ENCODE measurements at places on chromosomes 4 and X.

DNA sequence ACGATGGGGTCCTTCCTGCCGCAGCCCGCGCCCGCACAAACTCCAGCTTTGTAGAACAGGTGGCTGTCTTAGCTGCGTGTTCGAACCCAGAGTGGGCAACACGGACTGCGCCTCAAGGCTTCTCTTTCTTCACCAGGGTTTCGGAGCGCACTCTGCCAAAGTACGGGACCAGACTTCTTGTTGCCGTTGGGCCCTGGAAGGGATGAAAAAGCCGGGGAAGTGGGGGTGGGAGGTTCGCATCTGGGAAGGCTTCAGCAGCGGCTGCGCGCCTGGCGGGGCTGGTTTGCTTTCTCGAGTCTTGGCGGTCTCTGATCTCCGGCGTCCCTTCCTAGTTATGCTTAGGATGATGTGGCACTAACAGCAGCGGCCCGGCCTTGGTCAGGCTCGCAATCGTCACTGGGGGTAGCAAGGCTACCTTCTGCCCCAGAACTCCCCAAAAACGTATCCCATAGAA is 673 bp downstream of the PARM1 start:
- DNase-seq, result peak; percentile 52

DNA sequence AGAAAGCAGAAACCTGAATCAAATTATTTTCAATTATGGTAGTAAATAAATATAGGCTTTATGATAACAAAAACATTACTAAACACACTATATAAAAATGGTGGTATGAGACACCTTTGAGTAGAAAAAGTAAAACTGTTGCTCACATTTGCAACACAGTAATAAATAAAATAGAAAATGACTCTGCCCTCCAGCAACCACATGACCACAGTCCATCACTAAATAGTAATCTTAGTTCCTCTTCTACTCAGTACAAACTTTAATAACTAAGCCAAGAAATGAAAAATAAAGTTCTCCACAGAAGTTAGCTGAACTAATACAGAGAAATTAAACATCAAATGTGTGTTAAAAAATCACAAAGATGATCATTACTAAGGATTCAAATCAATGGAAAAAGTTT is 108.5 kb downstream of the ADGRA3 start:
- no peak for DNase-seq

GRCh38 chr4:48698029-48698971 is 81.8 kb downstream of the FRYL start:
- peak; percentile 79 for DNase-seq

DNA sequence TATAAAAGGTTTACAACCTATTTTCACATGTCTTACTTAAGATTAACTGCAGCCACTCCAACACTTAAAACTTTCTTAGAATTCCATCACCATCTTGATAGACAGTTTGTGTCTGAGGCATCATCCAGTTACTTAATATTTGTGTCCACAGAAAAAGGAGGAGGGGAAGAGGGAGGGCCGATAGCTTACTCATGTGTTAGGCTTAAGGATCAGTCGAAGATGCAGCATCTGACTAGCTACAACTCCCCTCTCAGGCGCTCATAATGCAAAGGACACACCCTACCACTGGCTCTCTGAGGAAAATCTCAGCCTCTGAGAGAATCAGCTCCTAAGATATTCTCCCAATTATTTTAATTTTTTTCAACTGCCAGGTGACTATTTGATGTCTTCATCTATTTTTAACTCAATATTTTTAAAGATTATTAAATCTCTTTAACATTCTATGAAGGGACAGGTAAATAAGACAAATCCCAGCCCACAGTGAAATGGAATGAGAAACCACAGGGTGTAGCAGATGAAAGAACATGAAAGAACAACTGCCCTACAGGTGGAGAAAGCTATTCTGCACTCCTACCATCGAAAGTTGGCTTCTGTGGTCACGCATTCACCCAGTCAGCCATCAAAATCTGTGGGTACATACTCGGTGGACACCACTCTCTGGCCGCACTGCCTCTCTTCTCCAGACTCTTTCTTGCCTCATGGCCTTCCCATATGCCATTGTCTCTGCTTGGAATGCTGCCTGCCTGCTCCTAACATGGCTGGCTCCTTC is 48.0 kb downstream of the ARAP2 start:
- DNase-seq, result no peak

GRCh38 chr4:114287079-114287696 is 307.7 kb upstream of the ARSJ start:
- no peak for DNase-seq

DNA sequence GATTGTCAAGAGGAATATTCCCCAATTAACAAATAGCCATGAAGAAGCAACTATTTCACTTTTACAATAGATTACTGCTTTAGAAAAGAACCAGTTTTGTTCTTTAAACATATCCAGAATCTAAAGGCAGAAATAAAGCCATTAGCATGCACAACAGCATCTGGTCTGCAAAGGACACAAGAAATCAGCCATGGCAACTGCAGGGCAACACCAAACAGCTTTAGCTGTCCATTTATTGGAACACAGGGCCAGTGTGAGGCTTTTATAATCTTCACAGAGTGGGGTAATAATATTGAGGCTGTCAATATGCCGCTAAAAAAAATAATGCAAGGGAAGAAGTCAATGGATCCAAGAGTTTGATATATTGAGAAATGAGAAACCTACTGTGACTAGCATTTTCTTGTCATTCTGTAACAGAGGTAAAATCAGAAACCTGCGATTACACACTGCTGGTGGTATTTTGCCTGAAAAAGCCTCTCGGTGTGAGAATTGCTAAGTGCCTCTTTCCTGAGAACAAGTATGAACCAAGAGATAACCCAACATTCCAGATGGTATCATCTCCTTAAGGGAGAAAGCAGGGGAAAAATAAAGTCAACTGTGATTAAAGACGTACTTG is 2.7 kb upstream of the BANK1 start:
- no peak for DNase-seq

- DNase-seq, result peak; percentile 80
Measured at GRCh38 chr4:48653217-48654014, 126.7 kb downstream of the FRYL start.

GRCh38 chrX:48001260-48001659 is 2.5 kb downstream of the ZNF182 start:
- DNase-seq, result no peak

DNA sequence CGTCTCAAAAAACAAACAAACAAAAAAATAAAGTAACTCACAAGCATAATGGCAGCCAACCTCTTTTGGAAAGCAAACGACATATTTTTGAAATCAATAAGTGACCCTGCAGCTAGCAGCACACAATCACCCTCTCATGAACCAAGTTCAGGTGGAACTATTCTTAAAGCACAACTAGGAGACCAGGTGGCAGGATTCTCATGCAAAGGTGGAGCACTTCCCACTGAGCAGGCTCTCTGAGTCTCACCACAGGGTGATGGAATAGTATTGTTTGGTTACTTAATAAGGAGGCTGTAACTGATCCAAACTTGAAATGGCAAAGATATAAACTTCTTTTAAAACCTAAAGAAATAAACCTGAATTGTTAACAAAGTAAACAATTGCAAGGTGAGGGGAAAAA is 1293.1 kb downstream of the PCDH19 start:
- DNase-seq, result no peak

DNA sequence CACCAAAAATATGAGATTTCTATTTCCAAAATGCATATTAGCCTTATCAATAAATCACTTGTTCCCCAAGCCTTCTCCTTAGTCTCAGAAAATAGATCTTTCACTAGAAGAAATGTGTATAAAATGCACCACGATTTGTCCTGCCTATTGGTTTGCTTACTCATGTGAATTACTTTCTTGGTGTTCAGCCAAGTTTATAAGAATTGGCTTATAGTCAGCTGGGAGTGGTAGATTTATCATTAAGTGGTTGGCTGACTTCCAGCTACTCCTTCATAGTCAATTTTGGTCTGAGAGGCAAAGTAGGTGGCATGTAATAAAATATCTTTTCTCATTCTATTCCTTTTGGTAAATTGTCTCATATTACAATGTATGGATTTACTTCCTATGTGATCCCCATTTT is 1.3 kb downstream of the SULT1E1 start:
- no peak for DNase-seq

GRCh38 chr4:24382381-24382780 is 202.0 kb downstream of the DHX15 start:
- no peak for DNase-seq

- DNase-seq, result peak; percentile 81
Measured at GRCh38 chr4:11428899-11429698, 405 bp upstream of the HS3ST1 start.

GRCh38 chr4:42311591-42311990 is 85.7 kb upstream of the SHISA3 start:
- no peak for DNase-seq

DNA sequence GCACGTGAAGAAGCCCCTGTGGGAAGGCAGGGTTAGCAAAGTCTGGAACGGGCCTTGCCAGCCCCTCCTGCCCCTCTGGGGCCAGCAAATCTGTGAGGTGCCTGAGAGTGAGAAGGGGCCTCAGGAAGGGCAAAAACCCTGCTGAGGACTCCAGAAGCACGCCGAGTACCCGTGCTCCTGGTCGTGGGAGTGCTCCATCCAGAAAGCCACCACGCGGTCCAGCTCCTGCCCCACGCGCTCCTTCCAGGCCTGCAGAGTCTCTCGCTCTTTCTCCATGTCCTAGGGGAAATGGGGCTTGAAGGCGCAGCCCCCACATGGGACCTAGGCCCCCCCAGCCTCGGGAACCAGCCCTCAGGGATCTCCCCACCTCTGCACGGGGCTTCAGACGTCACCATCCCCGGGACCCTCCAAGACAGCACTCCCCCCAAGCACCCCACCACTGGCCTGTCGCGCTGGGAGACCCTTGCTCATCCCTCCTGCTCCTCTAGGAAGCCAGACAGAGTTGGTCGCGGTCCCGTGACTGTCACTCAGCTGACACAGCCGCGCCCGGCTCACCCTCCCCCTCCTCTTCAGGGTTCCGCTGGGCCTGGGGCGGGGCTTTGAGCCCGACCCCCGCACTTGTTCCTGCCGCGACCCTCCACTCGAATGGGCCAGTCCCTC is at the start of gene RENBP:
Gene RENBP (minus strand): TSS at position 504 of the 660 bp plus-strand sequence. CDS start 33 bp downstream, at position 471.
- DNase-seq, result peak; percentile 47

- no peak for DNase-seq
Measured at GRCh38 chrX:41047878-41048534, 37.2 kb upstream of the USP9X start.

DNA sequence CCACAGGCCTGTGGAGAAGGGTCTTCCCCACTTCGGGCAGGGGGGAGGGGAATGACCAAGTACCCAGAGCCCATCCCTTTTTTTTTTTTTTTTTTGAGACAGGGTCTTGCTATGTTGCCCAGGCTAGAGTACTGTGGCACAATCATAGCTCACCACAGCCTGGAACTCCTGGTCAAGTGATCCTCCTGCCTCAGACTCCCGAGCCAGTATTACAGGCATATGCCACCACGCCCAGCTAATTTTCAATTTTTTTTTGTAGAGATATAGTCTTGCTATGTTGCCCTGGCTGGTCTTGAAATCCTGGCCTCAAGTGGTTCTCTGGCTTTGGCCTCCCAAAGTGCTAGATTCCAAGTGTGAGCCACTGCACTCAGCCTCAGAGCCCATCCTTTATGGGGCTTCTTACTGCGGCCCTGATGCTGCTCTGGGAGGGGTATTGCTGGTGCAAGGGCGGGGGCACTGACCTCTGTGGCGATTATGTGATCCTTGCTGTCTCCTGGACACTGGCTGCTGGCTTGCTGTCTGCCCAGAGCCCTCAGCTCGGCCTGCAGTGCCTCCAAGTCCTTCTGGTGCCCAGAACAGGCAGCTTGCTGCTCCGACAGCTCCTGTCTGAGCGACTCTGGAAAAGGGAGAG is 32.9 kb downstream of the MED28 start:
- DNase-seq, result no peak

GRCh38 chr4:110075083-110075738 is 123.2 kb downstream of the ELOVL6 start:
- DNase-seq, result no peak

GRCh38 chrX:97252111-97252510 is 368.4 kb downstream of the RPA4 start:
- DNase-seq, result no peak

GRCh38 chr4:118969359-118969758 is 80.7 kb downstream of the SYNPO2 start:
- peak; percentile 79 for DNase-seq

GRCh38 chr4:43277003-43277402 is 384.5 kb downstream of the GRXCR1 start:
- no peak for DNase-seq

- no peak for DNase-seq
Measured at GRCh38 chr4:85165808-85166207, 199.3 kb upstream of the WDFY3 start.
